IMR-90 (cell line): ENCODE measurements at places on chromosomes 6 and 20.

DNA sequence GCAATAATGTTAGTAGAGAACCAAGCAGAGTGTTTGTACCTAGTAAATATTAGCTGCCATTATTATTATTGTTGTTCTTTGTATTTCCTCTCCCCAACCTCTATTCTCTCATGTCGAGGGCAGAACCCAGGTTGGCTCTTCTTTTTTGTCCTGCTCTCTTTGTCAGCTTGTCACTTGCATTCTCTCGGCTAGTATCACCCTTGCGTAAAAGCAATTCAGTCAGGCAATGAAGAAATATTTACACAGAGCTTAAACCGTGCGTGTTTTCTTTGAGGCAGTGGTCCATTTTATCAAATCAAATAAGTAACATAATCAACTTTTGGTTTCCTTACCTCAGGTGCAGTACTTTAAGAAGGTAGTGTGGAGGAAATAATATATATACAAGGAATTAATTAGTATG lies 83.9 kb downstream of the TULP4 start:
- DNase-seq, result no peak

DNA sequence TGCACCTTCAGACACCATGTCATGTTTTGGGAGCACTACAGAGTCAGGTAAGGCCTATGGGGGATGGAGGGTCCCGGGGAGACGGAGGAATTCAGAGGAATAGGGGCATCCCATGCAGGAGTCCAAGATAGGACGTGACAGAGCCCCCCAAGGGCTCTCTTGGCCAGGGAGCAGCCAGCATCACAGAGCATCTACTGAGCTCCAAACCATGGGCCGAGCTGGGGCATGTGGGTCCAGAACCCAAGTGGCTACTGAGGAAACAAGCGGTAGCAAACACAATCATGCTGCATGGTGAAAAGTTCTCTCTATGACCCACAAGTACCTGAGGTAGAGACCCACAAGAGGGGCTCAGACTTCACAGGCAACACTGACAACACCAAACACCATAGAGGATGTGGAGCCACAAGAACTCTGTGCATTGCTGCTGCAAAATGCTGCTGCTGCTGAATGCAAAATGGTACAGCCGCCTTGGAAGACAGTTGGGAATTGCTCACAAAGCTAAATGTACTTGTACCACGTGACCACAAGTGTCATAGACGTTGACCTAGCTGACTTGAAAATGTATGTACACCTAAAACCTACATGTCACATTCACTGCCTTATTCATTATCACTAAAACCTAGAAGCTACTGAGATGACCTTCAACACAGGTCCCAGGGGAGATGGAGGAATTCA lies 33.4 kb upstream of the MAS1L start:
- DNase-seq, result no peak

GRCh38 chr6:49151461-49151860 lies 311.6 kb downstream of the MMUT start:
- peak; percentile 9 for DNase-seq

DNA sequence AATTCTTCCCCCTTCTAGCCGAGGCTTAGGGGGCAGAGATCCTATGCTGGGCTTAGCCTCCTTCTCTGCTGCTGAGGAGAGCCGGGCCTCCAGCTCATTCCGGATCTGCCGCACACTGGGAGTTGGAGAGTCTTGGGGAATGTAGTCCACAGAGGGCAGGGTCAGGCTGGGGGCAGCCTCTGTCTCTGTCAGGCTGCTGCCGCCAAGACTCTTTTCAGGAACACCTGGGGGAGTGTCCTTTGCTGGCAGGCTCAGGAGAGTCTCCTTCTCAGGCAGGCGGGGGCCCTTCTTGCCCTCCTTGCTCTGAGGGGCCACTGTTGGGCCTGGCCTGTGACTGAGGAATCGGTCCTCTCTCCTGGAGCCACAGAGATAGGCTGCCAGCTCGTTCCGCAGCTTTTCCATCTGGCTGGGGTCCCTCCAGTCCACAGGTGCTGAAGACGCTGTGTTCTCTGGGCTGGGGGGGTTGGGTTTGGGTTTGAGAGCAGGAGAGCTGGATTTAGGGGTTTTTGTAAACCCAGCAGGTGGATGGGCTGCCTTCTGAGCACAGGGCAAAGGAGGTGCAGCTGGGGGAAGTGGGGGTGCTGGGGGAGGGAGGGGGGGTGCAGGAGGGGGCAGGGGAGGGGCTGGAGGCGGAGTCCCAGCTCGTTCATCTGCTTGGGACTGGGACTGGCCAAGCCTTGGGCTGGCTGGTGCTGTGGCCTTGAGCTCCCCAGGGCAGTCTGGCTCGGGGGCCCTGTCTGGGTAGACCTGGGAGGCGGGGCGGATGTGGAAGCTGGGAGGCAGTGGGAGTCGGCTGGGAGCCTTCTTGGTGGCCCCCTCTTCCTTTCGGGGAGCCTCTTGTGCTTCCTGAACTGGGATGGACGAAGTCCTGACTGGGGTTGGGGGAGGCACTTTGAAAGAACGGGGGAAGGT lies 36.1 kb downstream of the C6orf132 start:
- DNase-seq, result no peak

DNA sequence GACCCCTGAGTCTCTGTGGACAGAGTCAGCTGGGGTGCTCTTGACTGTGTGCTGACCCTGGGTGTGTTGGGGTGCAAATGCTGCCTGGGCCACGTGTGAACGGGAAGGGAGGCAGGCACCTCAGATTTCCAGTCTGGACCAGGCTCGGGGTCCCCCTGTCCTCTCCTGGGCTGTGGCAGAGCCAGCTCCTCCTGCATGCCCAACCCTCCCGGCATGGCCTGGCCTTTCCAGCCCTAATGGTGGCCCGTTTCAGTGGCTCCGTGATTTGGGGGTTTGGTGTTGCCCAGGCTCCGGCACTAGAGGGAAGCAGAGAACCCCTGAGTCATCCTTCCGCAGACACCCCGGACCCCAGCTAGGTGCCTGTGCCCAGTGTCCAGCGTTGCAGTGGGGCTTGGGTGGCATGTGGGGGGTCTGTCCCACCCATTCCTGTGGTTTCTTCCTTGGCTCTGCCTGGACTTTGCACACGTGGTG lies 9.1 kb downstream of the RBM38 start:
- DNase-seq, result no peak

DNA sequence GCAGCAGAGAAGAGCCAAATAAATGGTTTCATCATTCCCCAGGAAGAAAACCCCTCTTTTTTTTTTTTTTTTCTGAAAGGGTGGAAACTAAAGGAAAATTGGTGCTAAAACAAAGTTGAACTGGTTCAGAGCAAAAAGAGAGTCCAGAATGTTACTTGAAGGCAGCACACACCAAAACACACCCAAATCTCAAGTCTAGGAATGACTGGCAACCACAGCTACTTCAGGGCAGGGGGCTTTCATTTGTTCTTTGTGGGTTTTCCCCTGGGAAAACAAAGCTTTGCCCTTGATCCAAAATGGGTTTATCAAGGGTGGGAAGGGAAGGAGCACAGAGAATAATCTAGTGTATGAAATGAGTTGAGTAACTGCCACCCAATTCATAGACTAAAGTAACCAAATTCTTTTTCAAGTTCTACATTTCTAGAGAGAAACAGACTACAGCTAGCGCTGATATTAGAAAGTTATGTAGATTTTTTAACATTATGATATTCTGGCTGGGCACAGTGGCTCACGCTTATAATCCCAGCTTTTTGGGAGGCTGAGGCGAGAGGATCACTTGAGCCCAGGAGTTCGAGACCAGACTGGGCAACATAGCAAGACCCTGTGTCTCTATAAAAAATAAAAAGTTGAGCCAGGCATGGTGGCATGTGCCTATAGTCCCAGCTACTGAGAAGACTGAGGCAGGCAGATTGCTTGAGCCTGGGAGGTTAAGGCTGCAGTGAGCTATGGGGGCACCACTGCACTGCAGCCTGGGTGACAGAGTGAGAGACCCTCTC lies 119.8 kb downstream of the NFATC2 start:
- DNase-seq, result no peak

GRCh38 chr20:11111191-11111590 lies 437.4 kb upstream of the JAG1 start:
- peak; percentile 51 for DNase-seq

DNA sequence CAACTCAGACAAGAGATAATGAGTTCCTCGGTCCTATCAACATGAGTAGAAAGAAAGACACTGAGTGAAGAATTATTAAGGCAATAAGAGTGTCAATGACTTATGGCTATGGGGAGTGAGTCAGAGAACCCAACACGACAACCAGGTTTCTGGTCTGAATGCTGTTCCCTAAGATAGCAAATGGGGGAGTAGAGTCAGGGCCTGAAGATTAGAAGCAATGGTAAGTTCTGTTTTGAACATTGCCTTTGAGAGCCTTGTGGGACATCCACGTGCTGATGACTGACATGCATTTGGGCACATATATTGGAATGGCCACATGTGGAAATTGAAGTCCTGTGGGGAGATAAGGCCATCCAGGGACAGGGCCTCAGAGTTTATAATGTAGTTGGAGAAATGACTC lies 254.4 kb upstream of the TCF21 start:
- DNase-seq, result no peak

- DNase-seq, result no peak
Measured at GRCh38 chr6:7165890-7166267, 58.1 kb downstream of the RREB1 start.

- DNase-seq, result peak; percentile 56
Measured at GRCh38 chr6:100512203-100512862, 47.6 kb upstream of the SIM1 start.

DNA sequence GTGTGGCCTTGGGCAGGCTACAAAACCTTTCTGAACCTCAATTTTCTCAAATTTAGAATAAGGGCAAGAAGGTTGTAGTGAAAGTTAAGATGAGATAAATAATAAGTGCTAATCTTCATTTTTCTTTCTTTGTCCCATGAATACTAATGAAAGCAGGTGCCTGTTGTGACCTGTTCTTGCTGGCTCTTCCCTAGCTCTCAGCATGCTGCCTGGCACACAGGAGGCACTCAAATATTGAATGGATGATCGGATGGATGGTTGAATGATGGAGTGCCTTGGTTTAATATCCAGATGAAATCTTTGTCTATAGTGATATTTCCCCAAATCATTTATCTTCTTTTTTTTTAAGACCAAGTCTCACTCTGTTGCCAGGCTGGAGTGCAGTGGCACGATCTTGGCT lies 15.0 kb downstream of the PBOV1 start:
- no peak for DNase-seq

DNA sequence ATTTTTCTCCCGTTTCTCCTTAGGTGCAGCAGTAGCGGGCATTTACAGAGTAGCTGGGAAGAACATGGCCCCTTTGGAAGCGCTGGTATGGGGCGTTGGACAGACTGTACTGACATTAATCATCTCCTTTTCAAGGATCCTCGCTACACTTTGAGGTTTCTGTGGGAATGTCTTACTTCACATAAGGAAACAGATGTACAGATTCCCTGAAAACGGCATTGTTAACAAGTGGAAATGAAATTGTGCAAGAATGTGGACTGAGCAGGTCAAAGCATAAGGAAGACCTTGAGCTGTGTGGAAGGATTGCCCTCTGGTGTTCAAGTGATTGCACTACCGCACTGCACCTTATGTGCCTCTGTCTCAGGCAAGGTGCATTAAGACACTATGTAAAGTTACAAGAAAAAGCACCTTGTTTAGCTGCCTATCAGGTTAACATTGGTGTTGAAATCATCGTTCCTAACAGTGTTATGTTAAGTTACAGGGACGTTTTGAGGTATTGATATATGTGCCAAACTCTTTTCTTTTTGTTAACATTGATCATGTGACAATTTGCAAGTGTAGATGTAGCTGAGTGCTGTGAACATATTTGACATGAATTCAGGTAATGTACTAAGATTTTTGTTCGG lies 38.0 kb downstream of the TMEM170B start:
- DNase-seq, result peak; percentile 84

DNA sequence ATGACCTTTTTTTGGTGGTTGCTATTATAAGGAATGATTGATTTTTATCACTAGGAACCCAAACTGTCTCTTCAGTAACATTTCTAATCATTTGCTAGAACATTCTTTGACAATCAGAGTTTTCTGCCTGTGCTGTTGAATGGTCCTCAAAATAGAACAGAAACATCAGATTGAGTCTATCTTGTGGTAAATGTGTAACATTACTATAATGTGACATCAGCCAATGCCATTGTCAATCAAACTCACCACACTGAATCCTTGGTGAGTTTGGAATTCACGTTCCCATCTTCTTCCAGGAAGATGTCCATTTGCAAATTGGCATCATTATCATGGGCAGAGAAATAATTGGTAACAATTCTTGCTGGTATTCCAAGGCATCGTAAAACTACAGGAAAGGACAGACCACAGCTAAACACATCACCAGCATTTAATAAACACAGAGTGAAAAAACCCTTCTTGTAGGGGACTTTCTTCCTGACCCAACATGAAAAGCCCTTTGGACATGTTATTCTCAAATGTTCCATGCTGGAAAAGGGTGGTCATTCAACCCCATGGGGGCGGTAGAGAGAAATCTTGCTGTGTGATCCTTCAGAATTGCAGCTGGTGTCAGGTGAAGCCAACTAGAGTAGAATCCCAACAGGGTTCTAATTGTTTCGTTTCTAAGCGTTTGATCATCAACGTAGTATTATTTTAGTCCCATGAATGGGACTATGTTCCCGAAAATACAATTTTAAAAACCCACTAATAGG lies 98.5 kb downstream of the F13A1 start:
- no peak for DNase-seq

GRCh38 chr6:41735427-41736185 lies at the start of gene TFEB:
TFEB (minus strand) TSS chr6:41735608; CDS start chr6:41691213, 44,395 bp downstream.
- peak; percentile 85 for DNase-seq

GRCh38 chr6:170135821-170136471 lies 154.9 kb downstream of the DLL1 start:
- no peak for DNase-seq

DNA sequence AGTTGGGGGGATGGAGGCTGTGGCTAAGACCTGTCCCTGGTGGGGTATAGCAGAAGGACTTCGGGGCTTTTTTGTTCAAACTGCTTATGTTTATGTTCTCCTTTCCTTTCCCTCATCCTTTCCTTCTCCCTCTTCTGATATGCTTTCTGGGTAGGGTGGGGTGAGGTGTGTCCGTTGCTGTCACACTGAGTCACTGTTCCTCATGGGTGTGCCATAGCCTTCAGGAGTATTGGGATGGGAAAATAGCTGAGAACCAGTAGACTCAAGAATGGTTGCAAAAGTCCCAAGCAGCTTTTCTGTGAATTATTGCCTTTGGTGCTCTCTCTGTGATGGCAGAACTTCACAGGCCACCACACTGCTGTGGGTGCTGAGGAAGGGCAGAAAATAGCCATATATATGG lies 39.6 kb downstream of the TPD52L1 start:
- DNase-seq, result no peak

GRCh38 chr6:17280552-17281090 lies 540 bp upstream of the RBM24 start:
- no peak for DNase-seq

- peak; percentile 52 for DNase-seq
Measured at GRCh38 chr6:118288355-118289124, 259.6 kb upstream of the PLN start.

GRCh38 chr6:155818698-155819097 lies 363.1 kb upstream of the NOX3 start:
- DNase-seq, result no peak

- DNase-seq, result no peak
Measured at GRCh38 chr6:25369036-25369432, 89.9 kb downstream of the CARMIL1 start.

- peak; percentile 98 for DNase-seq
Measured at GRCh38 chr6:27809939-27810767, 102.0 kb downstream of the OR2B2 start.
